Activated T-helper 1 cell treated with Interleukin-2 at 50 U/mL for 16 hours (primary cell): ENCODE measurements at places on chromosomes 5 and 9.

DNA sequence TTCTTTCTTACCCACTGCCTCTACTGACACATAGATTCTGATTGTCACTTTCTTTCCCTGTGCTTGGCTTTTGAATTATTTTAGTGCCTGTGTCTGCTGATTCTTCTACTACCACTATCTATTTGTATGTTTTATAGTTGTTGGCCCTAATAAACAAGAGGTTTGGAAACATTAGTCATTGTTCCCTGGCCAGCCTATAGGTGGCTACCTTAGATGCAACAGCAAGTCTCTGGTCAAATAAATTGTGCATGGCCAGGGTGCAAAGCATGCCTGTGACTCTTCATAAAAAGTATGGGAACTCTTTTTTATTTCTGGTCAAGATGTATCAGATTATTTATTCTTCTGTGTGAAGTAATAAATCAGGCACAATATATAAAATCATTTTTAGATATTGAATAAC is 124.4 kb downstream of the PLK2 start:
- no peak for DNase-seq

- no peak for DNase-seq
Measured at GRCh38 chr9:128056887-128057723, 10.0 kb downstream of the NAIF1 start.

- no peak for DNase-seq
Measured at GRCh38 chr9:94139672-94140417, 55.6 kb downstream of the PTPDC1 start.

GRCh38 chr5:170576602-170577535 is 73.0 kb downstream of the KCNIP1 start:
- no peak for DNase-seq

- no peak for DNase-seq
Measured at GRCh38 chr9:112789473-112789872, 38.9 kb downstream of the SNX30 start.

- no peak for DNase-seq
Measured at GRCh38 chr9:87670572-87671264, 55.2 kb upstream of the CTSL start.

GRCh38 chr5:82859451-82860140 is 217.6 kb downstream of the TMEM167A start:
- no peak for DNase-seq

DNA sequence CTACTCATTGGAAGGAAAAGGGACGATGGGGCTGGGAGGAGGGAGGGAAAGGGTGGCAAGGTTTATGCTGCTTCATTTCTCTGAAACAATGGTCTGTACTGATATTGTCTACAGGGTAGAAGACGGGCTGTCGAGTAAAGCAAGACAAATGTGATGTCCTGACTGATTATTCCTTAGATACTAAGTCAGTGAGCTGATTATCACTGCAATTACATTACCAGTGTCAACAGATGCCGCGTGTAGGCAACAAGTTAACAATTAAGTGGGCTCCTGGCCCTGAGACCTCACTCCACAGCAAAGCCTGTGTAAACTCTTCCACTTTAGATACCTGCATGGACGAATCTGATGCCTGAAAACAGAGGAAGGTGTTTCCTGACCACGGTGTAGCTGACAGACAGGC is 602.8 kb downstream of the IRX1 start:
- DNase-seq = no peak

- DNase-seq = no peak
Measured at GRCh38 chr5:142215915-142216681, 107.5 kb downstream of the NDFIP1 start.

DNA sequence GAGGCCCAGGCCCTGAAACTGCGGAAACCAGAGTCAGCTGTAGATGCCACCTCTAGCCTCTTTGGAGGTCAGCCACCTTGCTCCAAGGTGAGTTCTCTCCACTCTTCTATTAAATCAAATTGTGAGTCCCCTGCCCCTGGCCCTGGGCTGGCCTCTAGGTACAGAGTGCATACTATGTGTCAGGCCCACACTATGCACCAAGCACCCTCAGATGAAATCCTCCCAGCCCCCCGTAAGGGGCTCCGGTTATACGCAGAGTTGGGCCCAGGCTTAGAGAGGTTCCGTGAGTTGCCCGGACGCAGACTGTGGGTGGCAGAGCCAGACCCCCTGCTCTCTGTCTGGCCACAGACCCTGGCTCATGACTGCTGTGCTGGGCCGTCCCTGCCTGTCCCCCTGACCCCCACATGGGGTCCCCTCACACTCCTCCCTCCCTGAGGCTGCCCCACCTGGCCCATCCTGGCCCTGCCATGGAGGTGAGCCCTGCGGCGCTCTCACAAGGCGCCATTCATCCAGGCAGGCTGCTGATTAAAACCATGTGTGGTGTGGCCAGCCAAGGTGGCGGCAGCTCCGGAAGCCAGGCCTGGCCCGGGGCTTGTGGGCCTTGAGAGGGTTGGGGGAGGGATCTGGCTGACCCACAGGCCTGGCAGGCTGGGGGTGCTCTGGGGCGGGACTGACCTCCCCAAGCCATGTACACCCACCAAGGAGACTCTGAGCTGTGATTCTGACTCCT is 65.5 kb upstream of the SYNPO start:
- DNase-seq = no peak

- DNase-seq = no peak
Measured at GRCh38 chr9:84513473-84513872, 156.1 kb upstream of the NTRK2 start.

- no peak for DNase-seq
Measured at GRCh38 chr9:86734771-86735170, 212.5 kb downstream of the GAS1 start.

GRCh38 chr9:122016744-122017143 is 76.4 kb downstream of the TTLL11 start:
- DNase-seq = no peak

DNA sequence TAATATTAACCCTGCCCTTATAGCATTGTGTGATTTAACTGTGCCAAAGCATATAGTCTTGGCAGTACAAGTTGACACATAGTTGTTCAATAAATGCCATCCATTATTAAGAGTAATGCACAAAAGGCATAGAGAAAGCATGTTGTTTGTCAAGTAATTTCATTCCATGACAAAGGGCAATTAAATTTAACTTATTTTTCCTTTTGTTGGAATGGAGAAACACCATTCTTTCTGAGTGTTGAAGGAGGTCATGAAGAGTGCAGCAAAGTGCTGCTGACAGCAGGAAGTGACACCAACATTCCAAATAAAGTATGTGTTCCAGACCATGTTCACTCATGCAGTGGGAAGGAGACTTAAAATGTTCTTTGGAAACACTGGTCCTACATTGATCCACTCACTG is 29.1 kb downstream of the ANKDD1B start:
- no peak for DNase-seq

DNA sequence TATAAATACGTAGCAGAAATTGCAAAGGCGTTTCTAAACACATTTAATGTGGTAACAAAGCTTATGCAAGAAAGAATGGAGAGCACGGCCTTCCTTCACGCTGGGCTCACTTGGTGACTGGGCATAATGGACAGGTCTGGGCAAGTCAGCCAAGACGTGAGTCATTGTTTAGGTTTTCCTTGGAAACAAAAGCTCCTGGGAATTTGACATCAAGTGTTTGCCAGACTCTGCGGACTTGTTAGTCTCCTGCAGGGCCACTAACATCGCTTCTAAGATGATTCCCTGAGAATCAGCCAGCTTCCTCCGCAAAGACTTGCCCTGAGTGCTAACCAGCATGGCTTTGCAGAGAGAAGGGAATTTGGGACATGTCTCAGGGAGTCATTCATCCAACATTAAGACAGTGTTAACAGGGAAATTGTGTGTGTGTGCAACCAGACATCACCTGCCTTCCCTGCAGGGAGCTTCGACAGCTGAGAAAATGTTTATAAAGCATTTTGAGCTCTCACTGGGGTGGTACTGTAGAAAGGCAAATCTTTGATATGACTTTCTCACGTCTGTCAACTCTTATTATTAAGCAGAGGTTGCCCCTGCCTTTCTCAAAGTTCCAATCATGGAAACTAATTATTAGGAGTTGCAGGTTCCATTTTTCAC is 182.5 kb downstream of the NTRK2 start:
- no peak for DNase-seq

DNA sequence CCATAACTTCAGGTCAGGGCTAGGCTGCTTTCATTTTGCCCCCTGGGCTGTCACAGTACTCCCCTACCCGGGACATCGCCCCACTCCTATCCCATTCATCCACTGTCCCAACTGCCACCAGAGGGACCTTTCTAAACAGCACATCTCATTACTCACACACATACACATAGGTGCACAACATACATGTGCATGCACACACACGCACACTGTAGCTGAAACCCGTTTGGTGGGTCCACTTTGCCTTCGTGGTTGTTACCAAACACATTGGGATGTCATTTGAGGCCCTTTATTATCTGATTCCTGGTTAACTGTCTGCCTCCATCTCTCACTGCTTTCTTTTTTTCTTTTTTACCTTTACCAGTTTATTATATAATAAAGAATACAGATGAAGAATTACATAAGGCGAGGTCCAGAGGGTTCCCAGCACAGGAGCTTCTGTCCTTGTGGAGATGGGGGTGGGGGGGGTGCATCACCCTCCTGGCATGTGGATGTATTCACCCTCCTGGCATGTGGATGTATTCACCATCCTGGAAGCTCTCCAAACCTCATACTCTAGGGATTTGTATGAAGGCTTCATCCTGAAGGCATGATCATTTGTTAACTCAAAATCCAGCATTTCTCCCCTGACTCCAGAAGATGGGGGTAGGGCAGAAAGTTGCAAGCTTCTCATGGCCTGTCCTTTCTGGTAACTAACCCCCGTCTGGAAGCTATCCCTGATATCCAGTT is 186.0 kb downstream of the GOLPH3 start:
- no peak for DNase-seq

GRCh38 chr9:134335061-134335460 is 8.8 kb downstream of the RXRA start:
- DNase-seq = no peak

GRCh38 chr5:402615-403359 is 40.2 kb upstream of the EXOC3 start:
- DNase-seq = no peak

DNA sequence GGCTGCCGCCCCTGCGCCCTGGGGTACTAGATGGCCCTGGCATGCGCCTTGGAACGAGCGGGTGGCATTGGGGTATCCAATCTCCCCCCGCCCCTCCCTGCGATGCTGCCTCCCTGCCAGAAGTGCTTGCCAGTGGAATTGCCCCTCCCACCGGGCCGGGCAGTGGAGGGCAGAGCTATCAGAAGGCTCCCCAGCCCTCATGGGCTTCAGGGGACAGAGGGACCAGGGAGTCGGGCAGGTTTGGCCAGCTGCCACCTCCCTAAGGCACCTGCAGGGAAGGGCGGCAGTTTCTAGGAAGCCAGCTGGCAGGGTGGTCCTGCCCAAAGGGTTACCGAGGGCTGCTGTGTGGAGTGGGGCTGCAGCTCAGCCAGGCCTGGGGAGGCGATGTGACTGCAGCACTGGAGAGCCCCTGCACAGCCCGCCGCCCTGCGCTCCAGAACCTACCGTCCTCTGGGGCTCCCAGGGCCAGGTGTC is 52.8 kb upstream of the EGFL7 start:
- no peak for DNase-seq

GRCh38 chr9:136023410-136024225 is 62.4 kb upstream of the UBAC1 start:
- DNase-seq = no peak

DNA sequence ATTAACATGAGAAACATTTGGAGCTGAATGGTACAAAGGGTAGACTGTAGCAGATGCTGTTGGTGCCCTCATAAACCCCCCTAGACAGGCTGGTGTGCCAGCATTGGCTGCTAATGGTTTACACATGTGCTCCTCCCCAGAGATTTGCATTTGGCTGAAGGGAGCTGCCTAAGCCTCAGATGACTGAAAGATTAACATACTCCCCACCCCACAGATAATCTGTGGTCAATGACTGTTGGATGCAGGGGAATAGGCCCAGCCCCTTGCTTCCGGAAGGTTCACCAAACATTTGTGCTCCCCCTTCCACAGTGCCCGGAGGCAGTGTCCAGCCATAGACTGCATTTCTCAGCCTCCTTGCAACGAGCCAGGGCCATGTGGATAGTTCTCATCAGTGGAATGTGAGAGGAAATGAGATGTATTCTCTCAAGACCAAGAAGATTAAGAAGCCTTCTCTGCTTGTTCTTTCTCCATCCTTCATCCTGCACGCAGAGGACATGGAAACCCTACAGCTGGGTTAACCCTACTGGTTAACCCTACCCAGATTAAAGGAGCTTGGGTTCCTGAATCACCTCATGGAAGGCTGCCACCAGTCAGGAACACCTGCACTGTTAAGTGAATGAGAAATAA is 79.6 kb downstream of the PHAX start:
- DNase-seq = no peak

DNA sequence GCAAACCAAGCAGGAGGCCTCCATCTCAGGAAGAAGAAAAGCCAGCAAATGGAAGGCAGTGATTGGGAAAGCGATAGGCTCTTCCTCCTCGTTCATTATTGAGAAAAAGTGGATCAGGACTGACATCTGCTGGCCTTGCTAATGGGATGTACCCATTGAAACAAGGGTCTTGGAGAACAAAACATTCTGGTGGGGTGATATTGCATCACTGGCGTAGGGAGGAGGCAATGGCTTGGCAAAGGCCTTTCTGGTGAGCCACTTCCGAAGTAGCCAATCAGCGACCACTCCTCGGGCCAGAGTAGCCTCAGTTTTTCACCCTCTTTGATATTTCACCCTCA is 86.7 kb upstream of the NFIB start:
- DNase-seq = no peak

DNA sequence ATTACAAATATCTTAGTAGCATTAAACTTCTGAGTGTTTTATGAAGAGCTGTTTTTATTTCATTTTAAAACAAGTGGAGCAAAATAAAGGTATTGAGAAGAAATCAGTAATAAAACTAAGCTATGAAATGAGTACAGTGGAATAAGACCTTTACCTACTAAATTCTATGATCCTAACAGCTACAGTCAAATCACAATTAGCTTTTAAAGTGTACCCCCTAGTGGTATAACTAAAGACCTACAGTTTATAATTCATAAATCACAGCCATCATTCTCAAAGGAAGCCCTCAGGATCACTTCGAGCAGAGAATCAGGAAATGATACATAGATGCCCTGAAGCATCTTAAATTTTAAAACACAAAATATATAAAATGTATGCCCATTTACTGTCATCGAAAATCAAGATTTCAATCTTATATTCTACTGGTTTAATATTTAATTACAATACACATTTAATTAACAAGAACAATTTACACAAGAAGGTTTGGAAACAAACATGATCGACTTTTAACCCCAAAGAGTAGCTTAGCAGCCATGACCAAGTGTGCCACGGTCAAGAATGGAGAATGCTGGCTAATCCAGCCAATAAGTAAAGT is 12.3 kb downstream of the CCNH start:
- no peak for DNase-seq

GRCh38 chr5:61496446-61496845 is 164.4 kb downstream of the ZSWIM6 start:
- DNase-seq = no peak

GRCh38 chr9:4464911-4465513 is 25.3 kb upstream of the SLC1A1 start:
- no peak for DNase-seq

- DNase-seq = no peak
Measured at GRCh38 chr9:134634176-134634575, 7.4 kb upstream of the COL5A1 start.

GRCh38 chr5:40984884-40985283 is 75.6 kb downstream of the C7 start:
- no peak for DNase-seq

GRCh38 chr5:108353087-108353486 is 28.8 kb downstream of the FBXL17 start:
- DNase-seq = no peak
